Adrenal gland (tissue), 19 donors: ENCODE measurements at places on chromosomes 3 and 15. TPM values are rescaled to one million over a fixed set of nuclear protein-coding genes. Genes with fewer than 3 reads are reported as not detected.

FAM240A gene
- not detected for polyA plus RNA-seq

PLA2G4B gene
- polyA plus RNA-seq: 23.7 TPM

SPATA12 gene
- polyA plus RNA-seq: 0.48 TPM

IFT80 gene
- polyA plus RNA-seq: 37.3 TPM

DNA sequence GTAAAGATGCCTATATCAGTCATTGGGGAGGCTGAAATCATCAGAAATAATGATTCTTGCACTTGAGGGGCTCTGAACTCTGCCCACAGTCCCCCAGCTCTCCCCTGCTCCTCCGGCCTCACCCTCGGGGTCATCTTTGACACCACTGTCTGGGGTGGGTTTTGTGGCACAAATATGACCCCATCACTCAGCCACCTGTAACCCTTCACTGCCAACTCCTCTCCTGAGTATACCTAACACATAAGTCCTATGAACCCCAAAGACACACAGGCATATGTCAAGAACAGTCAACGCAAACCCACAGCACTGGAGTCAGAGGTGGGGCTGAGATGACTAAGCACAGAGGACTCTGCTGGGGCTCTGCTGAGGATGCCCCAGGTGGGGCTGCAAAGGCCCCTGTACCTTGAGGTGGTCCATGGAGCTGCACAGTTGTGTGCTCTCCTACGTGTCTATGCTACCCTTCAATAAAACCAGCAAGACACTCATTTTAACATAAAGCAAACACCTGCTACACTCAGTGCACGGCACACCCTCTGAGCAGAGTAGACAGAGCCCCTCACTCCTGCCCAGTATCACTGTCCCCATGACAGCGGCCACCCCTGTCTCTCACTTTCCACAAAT lies 29.9 kb downstream of the SLC41A3 start:
- H3K4me1 ChIP-seq: peaks cover 16% of the 10 kb centered on the region
- H3K36me3 ChIP-seq: no peaks in the 10 kb centered on the region
- H3K27ac ChIP-seq: no peak overlapping the region
- H3K27me3 ChIP-seq: no peaks in the 10 kb centered on the region
- H3K4me3 ChIP-seq: no peak overlapping the region

DNA sequence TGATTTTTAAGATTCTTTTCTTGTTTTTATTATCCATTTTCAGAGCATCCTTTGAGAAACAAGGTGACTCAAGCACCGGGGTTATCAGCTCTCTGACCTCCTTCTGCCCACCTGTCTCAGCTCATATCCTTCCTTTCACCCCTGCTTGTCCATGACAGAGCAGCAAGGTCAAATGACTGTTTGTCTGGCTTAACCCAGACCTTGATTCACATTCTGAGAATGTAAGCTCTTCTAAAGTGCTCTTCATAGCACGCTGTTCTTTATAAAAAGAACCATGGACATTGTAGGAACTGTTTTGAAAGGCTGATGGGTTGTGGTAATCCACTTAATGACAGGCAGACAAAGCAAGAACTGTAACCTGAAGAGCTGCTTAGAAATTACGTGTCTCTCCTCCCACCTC lies 122.5 kb downstream of the CHST2 start:
- no peaks in the 10 kb centered on the region for H3K4me1 ChIP-seq
- no peaks in the 10 kb centered on the region for H3K27me3 ChIP-seq
- no peak for DNase-seq
- H3K27ac ChIP-seq: no peak overlapping the region

DNA sequence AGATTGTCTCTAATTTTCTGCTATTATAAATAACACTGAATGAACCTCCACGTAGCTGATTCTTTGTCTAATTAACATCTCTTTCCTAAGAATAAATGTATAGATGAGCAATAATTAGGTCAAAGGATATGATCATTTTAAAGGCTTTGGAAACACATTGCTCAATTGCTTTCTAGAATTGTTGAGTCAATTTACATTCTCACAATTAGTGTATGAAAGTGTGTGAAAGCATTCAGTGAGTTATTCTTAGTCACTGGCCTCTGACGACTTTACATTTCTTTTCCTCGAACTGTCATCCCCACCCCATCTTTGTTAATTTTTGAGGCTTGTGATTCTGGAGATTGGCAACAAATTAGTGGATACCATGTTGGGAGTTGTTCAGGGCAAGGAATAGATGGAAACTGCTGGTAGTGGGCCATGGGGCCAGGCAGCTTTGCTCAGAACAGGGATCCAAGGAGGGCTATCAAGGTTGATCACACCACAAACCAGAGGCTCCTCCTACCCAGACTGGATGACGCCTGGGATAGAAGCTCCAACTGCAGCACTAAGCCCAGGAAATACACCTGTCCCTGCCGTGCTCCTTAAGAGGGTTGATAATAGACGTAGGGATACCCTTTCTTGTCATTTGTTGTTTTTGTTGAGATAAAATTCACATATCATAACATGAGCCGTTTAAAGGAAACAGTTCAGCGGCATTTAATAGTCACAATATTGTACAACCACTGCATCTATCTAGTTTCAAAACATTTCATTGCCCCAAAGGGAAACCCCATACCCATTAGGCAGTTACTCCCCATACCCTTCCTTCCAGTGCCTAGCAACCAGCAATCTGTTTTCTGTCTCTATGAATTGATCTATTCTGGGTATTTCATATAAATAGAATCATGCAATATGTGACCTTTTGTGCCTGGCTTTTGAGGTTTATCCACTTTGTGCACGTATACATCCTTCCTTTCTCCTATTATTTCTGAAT lies 27.9 kb downstream of the EIF1B start:
- no peaks in the 10 kb centered on the region for H3K27me3 ChIP-seq
- H3K36me3 ChIP-seq: no peaks in the 10 kb centered on the region
- no peaks in the 10 kb centered on the region for H3K4me1 ChIP-seq
- H3K4me3 ChIP-seq: no peak overlapping the region
